ENCODE measurements at places on chromosomes 2 and 18.
A peak's percentile ranks its signal among the peaks of the same experiment; 100 is the strongest.

DNA sequence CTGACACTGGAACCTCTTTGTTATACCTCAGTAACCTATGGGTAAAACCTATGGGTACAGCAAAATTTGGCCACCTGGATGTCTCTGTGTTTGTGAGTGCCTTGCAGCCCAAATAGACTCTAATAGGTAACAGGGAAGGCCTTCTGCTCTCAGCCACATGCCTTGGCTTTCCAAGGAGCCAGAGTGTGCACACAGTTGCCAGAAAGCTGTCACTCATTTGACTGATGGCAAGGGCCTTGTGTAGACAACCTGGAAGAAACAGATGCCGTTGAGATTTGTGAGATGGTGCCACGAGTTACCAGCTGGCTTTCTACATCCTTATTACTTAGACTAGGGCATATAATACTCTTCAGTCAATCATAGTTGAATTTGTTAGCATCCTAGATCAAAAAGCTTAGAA is 90.1 kb upstream of the RAB12 start:
- DNase-seq, result no peak

DNA sequence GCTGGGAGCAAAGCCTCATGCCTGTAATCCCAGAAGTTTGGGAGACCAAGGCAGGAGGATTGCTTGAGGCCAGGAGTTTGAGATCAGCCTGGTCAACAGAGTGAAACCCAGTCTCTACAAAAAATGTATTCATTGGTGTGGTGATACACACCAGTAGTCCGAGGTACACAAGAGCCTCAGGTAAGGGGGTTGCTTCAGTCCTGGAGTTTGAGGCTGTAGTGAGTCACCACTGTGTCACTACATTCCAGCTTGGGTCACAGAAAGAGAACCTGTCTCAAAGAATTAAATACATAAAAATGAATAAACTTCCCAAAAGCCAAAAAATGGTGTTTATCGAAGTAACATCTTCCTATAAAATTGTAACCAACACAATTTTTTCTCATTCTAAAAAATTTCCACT is 568.1 kb upstream of the LINC00305 start:
- no peak for DNase-seq

DNA sequence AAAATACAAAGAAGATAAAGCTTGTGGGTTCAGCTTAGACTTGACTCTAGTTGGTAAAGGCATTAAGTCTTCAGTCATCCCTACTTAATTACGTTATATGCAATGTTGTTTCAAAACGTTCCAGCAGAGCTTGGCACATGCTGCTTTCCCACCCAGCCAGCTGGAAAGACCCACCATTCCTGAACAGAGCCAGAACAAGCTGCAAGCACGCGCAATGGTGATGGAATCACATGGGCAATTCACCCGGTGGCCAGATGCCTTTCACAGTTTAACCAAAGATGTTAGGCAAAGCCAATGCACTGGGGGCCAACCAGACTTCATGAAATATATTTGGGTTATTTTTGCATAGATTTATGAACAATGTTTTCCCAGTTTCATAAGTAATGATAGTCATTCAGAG is 123.4 kb upstream of the CDH20 start:
- DNase-seq, result peak; percentile 3

DNA sequence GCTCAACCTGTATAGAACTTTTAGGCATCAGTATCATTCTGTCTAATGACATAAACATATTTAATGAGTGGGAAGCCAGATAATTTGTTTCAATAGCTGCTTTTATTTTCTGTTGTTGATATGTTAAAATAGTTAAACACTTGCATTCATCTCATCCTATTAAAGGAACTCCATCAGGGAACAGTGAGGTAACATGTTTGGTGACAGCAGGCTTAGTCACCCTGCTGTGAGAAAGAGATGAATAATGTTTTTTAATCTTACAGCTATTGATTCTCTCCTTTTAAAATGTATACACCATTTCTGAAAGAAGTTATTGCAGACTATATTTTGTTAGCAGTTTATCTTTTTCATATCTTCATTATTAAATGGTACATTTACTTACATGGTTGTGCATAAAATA is 123.3 kb upstream of the CWC22 start:
- DNase-seq, result no peak

- no peak for DNase-seq
Measured at GRCh38 chr2:68416081-68416675, 50.9 kb downstream of the FBXO48 start.

DNA sequence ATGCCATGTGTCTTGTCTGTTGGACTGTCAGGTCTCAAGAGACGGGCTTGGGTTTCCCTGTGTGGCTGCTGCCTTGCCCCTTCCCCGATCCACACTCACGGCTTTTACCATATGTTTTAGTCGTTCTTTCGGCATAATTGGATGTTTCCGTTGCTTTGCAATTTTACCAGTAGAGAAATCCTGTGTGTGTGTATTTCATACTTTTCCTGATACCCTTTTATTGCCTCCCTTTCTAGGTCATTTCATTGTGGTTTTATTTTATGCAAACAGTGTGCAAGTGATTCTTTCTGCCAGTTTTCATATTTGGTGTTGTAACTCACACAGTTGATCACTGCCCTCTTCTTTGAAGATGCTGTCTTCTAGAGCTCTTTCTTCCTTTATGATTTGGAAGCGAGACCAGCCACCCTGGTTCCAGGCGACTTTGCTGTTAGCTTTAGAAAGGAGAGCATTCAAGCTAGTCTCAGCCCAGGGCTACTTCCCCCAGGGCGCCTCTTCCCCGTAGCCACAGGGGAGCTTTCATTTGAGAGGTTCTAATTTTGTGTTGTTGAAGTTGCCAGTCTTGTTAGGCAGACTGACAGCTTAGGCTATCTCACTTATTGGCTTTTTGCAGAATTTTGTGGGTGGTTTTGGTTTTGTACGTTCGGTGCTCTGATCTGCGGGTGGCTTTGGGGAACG is 17.0 kb downstream of the SH3BP4 start:
- DNase-seq, result peak; percentile 14

GRCh38 chr18:75157851-75158250 is 51.1 kb downstream of the PTGR3 start:
- no peak for DNase-seq

- DNase-seq, result no peak
Measured at GRCh38 chr2:30629866-30630265, 177.4 kb downstream of the CAPN13 start.

DNA sequence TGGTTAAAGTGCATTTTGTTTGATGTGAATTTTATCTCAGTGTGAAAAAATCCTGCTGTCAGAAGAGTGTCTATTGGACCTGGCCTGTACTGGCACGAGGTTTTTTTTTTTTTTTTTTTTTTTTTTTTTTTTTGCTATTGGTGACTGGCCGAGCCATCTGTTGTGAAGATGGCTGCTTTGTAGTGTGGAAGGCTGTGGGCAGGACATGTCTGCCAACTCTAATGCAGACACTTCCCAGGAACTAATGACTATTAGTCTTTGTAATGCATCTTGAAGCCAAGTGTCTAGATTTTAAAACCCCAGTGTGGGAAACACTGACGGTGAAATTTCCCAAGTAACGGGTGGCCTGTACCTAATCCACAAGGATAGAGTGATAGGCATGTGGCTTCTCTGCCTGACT is 34.3 kb downstream of the ZAP70 start:
- no peak for DNase-seq

- DNase-seq, result no peak
Measured at GRCh38 chr2:7009207-7009911, 92.1 kb downstream of the RNF144A start.

GRCh38 chr2:64018701-64019082 is 536 bp downstream of the VPS54 start:
- no peak for DNase-seq
